ENCODE measurements at places on chromosomes 4 and X.

DNA sequence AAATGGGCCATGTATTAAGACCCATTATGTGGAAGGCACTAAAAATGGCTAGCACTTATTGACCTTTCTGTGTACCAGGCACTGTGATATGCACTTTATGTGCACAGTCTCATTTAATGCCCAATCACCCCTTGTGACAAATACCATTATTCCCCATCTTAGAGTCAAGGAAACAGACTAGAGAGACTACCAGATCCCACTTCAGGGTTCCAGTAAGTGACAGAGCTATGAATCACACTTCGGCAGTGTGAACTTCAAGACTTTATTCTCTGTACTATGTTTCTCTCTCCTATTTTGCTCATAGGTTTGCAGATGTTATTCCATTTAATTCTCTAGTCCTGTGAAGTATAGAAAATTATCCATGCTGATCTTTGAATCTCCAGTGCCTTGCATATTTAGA is 107.0 kb downstream of the NFKB1 start:
- no peak for DNase-seq

DNA sequence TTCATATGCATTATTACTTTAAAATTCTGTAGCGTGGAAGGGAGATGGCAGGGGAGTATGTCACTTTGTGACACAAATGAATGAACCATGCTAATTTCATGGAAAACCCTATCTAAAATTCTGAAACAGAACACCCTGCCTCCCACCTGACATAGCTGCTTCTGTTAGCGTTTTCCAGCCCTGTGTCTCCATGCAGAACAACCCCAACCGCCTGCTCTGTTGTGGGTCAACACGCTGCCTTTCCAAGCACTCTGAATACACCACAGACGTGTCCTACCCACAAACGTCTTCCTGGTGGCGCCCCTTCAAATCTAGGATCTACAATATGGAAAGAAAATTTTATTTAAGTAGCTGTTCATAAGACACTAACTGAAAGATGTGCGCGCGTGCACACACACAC is 238.6 kb downstream of the TRIML1 start:
- no peak for DNase-seq

DNA sequence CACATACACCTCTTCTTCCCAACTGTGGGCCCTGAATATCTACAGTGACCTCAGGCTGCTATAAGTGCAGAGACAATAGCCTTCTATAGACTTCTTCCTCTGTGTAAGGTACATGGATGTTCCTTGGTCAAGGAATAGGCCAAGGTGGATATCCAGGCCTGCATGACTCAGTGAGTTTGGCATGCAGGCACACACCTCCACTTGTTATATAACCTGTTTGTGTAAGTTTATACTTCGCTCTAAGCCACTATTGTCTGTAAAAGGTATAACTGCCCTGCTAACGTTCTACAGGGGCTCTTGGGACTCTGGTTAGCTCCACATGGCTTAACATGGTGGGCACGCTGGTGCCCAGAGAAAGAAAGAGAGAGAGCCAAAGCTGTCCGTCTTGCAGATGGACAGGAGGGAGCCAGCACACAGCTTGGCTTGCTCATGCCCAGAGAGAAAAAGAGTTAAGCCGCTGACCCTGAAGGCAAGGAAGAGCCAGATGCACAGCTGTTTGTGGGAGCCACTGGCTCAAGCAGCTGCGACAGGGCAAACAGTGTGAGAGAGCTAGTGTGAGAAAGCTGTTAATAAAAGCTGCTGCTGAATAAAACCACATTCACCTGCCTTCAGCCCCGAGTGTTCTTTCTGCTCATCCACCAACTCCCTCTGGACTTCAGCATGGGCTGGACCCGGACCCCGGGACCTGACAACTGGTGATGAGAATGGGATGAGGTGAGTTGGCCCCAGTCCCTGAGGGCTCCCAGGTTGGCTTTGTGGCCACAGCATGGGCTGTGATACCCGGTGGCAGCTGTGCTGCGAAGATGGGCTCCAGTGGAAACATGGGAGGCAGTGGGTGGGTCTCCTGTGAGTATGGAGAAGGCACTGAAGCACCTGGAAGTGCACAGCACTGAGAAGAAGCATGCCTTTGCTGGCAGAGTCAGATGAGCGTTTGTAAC is 44.5 kb upstream of the ZBTB33 start:
- DNase-seq, result no peak

GRCh38 chr4:845233-845835 is 19.4 kb upstream of the CPLX1 start:
- no peak for DNase-seq

DNA sequence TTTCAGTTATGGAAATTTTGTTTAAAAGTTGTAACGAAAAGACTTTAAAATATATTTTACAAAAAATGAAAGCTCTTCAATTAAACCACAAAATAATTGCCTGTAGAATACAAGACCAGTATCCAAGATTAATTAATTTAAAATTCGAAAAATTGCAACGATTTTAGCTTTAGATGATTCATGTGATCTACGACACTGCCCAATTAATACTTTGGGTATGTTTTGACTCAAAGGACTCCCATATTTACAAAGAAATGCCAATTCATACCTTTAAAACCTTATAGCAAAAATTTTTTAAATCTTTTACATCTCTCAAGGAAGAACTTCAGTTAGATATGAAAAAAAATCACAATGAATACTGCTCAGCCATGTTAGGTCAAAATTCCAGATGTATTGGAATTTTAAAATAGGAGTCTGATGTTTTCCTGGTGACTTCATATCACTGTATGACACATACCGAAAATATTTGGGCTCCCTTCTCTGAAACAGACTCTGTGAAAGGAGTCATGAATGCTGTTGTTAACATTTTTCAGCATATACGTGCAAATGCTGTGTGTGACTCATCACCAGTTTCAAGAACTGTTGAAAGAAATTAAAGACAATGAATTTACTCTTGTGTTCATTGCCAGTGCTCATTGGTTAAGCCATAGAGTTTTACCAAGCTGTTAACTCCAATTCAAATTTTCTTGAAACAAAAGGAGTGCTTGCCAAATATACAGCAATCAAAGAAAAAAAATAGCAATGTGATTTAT is 13.8 kb upstream of the SMS start:
- DNase-seq, result no peak

- DNase-seq, result no peak
Measured at GRCh38 chrX:52378870-52379269, 10.0 kb downstream of the XAGE2 start.

DNA sequence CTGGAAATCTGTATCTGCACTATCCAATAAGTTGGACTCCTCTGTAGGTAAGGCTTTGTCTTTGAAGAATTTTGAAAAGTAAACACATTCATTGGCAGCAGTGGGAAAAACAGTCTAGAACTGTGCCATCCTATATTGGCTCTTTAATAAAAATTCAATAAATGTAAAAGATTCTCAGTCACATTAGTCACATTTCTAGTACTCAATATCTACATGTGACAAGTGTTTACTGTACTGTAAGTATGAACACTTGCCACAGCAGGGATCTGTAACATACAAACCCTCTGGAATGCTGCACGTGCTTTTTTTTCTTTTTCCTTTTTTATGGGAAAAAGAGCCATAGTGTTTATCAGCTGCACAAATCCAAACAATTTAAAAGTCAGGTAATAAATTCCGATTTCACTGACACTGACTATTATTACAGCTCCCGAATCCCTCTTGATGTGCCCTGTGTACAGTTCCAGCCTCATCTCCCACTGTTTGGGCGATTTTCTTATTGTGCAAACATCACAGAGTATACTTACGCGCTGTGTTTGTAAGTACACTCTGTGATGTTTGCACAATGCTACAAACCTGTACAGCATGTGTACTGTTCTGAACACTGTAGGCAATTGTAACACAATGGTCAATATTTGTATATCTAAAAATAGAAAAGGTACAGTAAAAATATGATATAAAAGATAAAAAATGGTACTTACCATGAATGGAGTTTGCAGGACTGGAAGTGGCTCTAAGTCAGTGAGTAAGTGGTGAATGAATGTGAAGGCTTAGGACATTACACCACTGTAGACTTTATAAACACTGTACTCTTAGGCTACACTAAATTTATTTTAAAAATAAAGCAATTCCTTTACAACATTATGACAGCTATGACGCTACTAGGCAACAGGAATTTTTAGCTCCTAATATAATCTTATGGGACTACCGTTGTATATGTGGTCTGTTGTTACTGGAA is 8.7 kb downstream of the PYURF start:
- no peak for DNase-seq

DNA sequence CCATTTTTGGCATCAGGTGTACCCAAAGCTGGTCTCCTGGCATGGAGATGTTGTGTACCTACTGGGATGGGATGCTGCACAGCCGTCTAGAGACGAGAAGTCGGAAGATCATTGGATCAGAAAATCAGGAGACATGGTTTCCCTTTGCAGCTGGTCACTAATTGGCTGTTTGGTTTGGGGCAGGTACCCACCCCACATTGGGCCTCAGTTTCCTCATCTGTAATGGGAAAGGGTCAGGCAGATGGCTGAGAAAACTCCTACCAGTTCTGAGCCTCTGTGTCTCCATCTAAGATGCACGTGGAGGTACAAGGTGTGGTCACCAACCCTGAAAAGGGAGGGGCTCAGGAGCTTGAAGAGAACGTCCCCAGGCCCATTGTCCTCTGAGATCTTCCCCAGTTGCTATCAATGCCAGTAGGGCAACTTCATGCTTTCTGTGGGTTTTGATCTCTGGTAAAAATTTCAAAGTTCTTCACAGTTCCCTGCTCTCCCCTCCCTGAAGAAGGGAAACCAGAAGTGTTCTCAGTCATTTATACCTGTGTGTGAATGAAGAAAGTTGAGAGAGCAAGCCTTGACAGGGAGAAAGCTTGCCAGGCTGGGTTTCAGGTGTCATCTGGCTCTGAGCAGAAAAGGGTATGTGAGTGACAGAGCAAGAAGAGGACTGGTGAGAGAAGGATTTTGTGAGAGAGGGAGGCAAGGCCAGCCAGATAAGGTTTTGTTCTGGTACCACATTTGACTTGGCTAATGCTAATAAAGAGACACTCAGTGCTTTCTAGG is 15.1 kb downstream of the TSC22D3 start:
- no peak for DNase-seq

DNA sequence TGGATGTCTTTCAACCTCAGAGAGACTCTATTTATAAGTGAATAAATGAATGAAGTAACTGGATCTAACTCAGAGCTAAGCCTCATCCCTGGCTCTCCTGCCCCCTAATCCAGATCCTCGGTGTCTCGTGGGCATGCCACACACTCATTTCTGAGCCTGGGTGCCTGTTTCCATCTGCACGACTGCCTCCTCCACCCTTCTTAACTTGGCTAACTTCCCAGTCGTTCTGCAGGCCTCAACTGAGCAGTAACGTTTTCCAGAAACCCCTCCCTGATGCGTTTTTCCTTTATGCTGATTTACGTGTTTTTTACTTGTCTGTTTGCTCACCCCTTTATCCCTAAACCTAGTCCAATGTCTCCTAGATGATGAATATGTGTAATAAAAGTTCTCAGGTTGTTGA is 186.9 kb upstream of the HS3ST1 start:
- no peak for DNase-seq

GRCh38 chr4:149347139-149347538 is 468.5 kb downstream of the IQCM start:
- no peak for DNase-seq

- no peak for DNase-seq
Measured at GRCh38 chrX:120604361-120604782, 471 bp downstream of the MCTS1 start.

- DNase-seq, result no peak
Measured at GRCh38 chr4:8285143-8285975, 15.8 kb downstream of the HTRA3 start.

DNA sequence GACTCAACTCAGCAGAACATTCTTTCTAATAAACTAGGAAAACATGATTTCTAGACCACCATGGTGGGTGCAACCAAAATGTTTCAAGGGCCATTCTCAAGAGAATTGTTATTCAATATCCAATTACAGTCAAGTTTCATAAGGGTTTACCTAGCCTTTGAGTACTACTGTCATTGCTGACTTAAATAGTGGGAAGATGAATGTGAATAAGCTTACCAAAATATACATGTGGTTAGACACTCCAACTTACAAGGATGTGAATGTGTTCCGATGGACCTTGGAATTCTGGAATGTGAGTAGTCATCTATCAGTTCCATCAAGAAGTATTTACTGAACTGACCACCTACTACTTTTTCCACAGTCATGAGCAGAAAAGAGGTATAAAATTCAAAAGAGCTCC is 16.9 kb downstream of the SH3RF1 start:
- no peak for DNase-seq

DNA sequence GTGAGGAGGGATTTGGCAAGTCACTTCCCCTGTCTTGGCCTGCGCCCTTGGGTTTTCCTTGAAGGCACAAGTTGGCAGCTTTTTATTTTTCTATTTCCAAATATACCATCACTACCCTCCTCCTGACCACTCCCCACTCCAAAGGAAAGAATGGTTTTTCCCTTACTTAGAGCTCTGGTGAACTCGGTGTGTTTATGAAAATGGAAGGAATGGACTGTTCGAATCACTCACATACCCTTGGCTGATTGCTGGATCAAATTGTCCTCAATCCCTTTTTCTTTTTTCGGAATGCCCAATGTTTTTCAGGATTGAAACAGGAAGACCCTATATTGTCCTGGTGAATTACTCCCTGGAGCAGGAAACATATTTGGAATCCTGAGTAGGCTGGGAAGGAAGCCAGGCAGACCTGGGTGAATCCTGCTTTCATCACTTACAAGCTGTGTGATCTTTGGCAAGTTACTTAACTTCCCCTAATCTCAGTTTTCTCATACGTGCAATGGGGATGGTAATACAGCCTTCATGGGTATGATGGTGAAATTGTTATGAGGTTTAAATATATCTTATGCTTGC is 70.7 kb downstream of the RTL5 start:
- DNase-seq, result no peak

DNA sequence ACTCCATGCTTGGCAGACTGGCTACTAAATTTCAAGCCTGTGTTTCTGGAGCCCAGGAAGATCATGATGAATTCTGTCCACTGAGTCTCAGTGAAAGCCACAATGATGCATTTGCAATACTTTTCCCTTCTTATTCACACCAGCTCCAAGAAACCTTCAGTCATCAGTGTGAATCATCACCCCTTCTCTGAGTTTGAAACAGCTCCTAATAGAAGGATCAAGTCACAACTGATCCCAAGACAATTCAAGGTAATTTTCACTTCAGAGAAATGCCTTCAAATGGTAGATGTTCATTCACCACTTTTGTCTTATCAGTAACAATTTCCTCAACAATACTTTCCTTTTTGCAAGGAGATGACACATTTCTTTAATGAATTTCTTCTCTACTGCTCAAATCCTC is 257.4 kb downstream of the NLGN4X start:
- DNase-seq, result no peak

Data from activated CD4-positive, alpha-beta T cell treated with anti-CD3 and anti-CD28 coated beads, Interleukin-2, amount 50 U/mL, for 24 hours (primary cell).